ENCODE measurements at places on chromosomes 1 and 21. TPM values are rescaled to one million over a fixed set of nuclear protein-coding genes. Genes with fewer than 3 reads are reported as not detected.
A peak's percentile ranks its signal among the peaks of the same experiment; 100 is the strongest.

GRCh38 chr21:45088116-45088515, 13.7 kb downstream of the ADARB1 start:
- no peak for DNase-seq

The DFFB gene
- total RNA-seq: 13.9 TPM

GRCh38 chr1:84269306-84269705, 32.2 kb upstream of the SAMD13 start:
- no peak for DNase-seq

GRCh38 chr1:111406321-111406768, 21.2 kb downstream of the OVGP1 start:
- peak; percentile 25 for DNase-seq

- no peak for DNase-seq
These were observed 281.6 kb downstream of the BRINP3 start for GRCh38 chr1:190196020-190196419.

GRCh38 chr1:89670163-89670562, 37.2 kb downstream of the LRRC8C start:
- no peak for DNase-seq

- DNase-seq: no peak
These were observed 339.4 kb upstream of the SNX7 start for GRCh38 chr1:98322086-98322485.

GRCh38 chr1:10943991-10944730, 68.3 kb upstream of the TARDBP start:
- DNase-seq: no peak

The NBPF10 gene
- total RNA-seq: 0.47 TPM

GRCh38 chr1:162554258-162554657, 7.3 kb upstream of the UAP1 start:
- no peak for DNase-seq

DNA sequence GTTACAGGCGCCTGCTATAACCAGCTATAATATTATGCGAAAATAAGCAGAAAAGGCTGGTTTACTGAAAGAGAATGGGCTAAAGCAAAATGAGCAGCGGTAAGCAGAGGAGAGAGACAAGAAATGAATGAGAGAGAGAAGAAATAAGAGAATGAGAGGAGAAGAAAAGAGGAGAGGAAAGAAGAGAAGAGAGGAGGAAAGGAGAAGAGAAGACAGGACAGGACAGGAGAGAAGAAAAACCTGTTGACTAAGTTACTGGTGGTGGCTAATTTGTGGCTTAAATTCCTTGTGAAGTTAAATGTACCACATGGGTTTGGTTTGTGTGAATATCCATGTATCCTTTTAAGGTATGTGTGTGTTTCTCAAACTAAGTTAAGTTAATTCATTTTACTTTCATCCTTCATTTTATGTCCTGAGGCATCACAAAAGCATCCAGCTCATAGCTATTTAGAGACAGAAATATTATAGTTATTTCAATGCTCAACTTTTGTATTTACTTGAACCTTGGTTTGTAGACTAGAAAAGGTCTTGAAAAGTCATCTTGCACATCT, 3.1 kb upstream of the DDR2 start:
- no peak for DNase-seq

DNA sequence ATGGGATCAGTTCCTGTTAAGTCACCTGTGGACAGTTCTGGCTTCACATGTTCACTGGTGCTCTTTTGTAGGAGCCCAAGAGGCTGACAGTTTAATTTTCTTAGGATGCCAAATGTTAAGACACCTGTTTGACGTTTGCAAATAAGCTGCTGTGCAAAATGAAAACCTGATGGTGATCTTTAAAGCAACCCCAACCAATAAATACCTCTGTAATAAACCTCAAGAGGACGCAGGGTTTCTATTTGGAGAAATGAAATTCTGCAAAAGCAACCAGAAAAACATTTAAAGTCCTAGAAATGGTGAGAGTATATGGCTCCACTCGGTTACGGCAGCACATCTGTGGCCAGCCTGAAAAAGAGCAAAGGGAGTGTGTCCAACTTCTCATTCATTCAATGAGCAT, 5.7 kb upstream of the RHEX start:
- DNase-seq: no peak

- DNase-seq: no peak
These were observed 109.8 kb downstream of the ETS2 start for GRCh38 chr21:38915546-38915945.

GRCh38 chr1:169682071-169682470, 29.3 kb downstream of the SELL start:
- DNase-seq: no peak

DNA sequence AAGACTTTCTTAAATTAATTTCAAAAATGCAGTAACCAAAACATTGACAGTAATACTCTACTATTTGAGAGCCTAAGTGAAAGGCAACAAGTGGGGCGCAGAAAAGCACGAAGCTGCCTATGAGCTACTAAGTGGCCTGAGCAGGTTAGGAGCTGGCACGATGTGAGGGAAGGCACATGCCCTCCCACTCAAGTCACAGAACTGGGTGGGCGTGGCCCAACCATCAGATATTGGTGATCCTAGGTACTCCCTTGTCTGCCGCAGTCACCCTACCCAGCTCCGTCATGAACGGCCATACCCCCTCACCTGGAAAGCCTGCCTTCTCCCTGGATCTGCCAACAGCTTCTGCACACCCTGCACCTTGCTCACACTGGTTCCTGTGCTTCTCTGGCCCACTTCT, 40.8 kb downstream of the SSBP3 start:
- no peak for DNase-seq

- no peak for DNase-seq
These were observed 15.3 kb downstream of the TOMM20 start for GRCh38 chr1:235113183-235113917.

DNA sequence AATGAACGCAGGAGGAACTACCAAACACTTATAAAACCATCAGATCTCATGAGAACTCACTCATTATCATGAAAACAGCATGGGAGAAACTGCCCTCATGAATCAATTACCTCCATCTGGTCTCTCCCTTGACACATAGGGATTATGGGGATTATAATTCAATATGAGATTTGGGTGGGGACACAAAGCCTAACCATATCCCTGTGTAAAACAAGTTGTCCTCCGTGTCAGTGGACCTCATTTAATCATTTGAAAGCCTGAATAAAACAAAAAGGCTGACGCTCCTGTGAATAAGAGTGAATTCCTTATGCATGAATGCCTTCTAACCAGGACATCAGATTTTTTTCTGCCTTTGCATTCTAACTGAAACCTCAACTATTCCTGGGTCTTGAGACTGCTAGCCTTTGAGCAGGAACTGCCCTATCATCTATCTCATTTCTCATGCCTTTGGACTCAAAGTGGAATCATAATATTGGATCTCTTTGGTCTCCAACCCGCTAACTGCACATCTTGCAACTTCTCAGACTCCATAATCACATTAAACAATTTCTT, 648.8 kb downstream of the ADGRL2 start:
- DNase-seq: no peak

DNA sequence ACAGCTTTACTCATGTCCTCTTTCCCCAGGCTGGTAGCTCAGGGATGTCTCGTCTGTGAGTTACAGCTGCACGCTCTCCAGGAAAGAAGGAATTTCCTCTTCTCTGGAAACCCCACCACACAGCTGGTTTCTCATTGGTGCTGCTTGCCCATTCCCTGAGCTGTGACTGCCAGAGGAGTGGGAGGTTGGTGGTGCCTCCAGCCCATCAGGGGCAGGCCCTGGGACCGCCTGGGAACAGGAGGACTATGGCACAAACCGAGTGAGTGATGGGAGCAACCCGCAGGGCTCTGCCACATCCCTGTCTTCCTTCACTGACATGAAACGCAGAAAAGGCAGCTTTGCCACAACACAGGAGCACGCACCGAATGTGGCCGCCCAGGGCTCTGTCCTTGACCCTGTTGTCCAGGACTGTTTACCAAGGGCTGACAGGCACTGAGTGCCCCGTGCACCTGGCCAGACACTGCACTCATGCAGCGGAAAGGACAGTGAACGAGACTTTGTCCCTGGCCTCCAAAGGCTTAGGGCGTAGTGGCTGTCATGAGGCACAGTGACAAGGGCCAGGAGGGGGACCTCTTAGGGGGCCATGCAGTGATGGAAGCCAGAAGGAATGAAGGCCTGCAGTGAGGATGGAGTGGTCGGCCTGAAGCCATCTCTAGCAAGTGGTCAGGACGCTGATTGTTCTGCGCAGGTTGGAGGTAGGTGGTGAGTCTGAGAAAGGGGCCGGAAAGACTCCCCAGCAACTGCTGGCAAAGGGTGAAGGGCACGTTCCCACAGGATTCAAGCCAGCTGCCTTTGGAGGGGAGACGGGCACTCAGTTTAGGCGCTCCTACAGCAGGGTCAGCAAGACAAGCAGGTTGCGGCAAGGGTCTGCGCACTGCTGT, 1.7 kb upstream of the CCNL2 start:
- no peak for DNase-seq

The ITGB2 gene
- not detected for total RNA-seq

GRCh38 chr1:230169454-230170152, 102.6 kb downstream of the GALNT2 start:
- no peak for DNase-seq

DNA sequence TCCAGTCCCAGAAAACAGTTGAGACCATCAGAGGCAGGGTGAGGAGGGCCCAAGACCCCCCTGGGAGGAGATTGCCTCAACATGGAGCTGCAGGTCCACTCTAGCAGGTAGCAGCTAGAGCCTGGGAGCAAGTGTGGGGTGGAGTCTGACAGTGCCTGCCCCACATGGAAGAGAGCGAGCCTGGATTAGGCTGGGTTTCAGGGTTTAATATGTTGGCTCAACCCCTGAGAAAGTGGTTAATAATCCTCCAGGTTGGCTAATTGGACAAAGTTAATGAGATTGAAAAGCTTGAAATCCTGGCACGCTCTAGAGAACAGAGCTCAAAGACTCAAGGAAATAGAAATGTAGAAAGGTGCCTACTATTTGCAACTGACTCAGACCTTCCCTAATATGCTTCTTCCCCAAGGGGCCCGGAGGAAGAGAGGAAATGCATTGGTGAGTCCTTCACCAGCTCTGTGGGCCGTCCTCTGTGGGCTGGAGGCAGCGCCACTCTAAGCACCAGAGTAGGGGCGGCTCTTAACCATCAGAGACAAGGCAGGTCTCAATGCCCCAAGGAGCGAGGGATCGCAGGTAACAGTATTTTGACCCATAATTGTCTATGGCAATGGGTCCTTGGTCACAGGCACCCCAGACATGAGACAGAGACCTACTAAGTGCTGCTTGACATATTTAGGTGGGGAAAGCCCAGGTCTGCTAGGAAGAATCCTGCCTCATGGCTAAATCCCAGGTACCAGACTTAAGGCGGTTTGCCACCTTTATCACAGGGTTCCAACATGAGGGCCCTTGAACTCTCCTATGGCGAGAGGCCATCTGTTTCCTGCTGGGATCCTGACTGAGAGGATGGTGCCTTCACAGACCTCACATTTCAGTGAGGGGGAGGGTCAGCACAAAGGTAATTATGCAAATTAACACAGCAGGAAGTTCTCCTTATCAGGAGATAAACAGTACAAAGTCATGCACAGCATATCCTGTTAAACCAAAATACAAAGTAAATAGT, 33.8 kb downstream of the RSPH1 start:
- DNase-seq: no peak

The TCHHL1 gene
- not detected for total RNA-seq

- no peak for DNase-seq
These were observed 81.3 kb downstream of the UROD start for GRCh38 chr1:45093334-45093733.

GRCh38 chr1:23434260-23434775, 9.8 kb upstream of the TCEA3 start:
- DNase-seq: no peak

The UTS2 gene
- total RNA-seq: not detected

DNA sequence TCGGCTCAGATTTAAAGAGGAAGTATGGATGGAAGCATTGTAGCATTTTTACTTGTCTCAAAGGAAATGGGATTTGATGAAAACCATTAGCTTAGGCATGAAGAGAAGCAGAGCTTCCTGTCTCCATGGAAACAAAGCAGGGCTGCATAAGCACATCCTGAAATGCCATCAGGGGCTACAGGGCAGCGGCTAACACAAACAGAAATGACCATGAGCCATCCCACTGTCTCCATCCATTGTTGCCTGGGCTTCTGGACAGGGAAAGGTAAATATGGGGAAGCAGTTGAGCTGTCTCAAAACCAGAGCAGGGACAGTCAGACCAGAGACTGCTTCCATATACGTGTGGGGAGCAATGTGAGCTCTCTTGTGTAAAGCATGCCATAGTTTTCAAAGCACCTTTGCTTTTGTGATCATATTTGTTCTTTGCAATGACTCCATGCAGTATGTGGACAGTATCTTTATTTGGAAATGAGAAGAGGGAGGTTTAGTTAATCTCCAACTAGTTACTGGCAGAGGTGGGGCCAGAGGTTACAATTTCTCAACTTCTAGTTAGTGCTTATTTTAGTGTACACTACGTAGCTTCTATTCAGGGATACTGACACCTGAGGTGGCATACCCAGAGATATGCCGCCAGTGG, 176.1 kb downstream of the CACNA1E start:
- no peak for DNase-seq

DNA sequence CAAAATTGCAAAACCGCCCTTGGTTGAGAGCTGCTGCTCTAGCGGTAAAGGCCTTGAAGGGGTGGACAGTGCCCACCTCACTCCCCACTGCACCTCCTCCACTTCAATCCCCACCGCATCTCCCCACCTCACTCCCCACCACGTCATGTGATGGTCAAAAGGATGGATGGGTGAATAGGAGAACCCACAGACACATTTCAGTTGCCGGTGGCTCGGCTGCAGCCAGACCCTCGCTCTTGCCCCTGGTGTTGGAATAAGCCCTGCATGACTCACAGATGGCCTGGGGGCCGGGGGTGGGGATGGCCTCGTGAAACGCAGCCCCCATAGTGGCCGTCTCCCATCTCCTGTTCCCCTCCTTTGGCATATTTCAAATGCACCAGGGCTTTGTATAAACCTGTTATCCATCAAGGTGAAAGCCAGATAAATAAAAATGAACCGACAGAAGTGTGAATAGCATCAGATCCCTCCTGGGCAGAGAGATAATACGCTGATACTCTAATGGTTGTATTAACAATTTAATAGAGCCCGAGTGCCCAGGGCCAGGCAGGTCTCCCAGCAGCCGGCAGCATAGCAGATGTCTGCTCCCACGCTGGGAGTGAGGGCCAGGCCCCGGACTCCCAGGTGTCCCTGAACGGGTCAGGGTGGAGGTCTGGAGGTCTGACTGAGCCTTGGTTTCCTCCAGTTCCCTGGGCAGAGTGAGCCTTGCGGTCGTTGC, 300.3 kb downstream of the NPHP4 start:
- no peak for DNase-seq

GRCh38 chr1:25243907-25244306, 3.3 kb downstream of the RSRP1 start:
- no peak for DNase-seq

DNA sequence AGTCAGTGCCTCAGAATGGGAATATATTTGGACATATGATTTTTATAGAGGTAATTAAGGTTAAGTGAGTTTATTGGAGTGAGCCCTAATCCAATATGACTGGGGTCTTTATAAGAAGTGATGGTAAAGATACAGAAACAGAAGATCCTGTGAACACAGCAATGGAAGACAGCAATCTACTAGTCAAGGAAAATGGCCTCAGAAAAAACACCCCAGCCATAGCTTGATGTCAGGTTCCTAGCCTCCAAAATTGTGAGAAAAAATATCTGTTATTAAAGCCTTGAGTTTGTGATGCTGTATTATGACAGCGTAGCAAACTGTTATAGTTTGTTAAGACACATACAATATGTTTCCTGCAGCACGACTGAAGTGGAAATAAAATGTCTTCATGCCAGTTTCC, 72.2 kb downstream of the JMJD4 start:
- DNase-seq: no peak

The RSBN1 gene
- total RNA-seq: 6.8 TPM

All from glomerular endothelial cell (primary cell).